ENCODE measurements at places on chromosomes 5 and 9.

DNA sequence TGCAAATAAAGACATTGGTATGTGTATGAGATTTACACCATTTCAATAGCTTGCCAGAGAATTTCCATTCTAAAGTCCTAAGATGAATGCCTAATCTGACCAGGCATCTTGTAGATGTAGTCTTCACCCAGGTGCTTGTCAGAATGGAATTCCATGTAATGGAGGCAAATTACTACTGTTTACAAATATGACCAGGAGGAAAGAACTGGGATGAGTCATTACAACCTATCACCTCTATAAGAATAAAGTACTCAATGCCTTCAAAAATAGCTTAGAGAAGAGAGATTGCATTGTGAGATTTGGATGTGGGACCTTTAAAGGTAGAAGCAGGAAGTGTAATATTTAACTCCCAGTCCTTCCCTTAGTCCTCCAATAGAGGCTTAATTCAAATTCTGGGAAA, 507.0 kb upstream of the PTGER4 start:
- no peak for DNase-seq

DNA sequence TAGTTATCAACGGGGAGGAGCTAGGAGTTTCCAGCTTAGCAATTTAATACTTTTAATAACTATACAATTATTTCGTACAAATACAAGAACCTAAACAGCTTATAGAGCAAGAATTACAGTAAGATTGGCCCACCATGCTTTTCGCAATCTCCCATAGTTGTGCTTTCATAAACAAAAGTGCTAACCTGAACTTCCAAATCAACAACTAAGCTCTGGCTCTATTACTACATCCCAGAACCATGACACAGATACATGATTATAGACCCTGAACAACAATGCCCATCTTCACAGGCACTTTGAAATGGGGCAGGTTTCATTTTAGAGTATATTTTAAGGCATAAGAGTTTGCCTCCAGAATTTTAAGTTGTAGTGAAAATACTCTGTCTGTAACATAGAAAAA, 203.5 kb downstream of the DMRTA1 start:
- no peak for DNase-seq

- no peak for DNase-seq
Observed at GRCh38 chr5:34526682-34527305, 129.3 kb upstream of the RAI14 start.

- no peak for DNase-seq
Observed at GRCh38 chr9:122144836-122145591, 14.6 kb downstream of the NDUFA8 start.
